ENCODE measurements at places on chromosomes 6 and 20.

DNA sequence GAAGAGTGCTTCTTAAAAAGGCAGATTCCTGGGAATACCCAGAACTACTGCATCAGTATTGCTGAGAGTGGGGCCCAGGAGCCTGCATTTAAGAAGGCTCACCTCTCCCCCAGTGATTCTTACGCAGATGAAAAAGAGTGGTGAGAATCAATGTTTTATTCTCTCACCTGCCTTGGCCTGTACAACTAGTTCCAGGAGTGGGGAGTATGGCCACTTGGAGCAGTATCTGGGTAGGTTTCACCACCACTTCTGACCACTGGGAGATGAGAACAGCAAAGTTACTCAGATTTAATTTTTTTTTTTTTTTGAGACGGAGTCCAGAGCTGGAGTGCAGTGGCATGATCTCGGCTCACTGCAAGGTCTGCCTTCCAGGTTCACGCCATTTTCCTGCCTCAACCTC lies 16.9 kb downstream of the CAP2 start:
- DNase-seq, result no peak

GRCh38 chr6:13965582-13966127 lies 40.9 kb downstream of the RNF182 start:
- DNase-seq, result no peak

DNA sequence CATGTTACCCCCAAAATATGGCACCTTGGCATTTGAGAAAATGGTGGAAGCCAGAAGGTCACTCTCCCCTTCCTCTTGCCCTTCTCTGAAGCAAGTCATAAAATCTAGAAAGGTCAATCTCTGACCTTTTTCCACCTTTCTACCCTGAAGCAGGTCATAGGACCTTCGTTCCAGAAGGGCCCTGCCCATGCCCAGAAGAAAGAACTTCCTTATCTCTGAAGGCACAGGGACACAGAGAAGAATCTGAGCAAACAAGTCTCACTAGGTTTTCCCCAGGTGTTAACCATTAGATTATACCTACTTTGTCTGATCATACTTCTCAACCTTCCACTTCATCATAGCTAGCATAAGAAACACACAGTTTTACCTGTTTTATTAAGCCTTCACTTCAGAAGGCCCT lies 42.5 kb downstream of the SMPDL3A start:
- no peak for DNase-seq

- no peak for DNase-seq
These were observed 92.3 kb downstream of the RNF182 start for GRCh38 chr6:14016935-14017625.

- DNase-seq, result no peak
These were observed 333.8 kb downstream of the CDH26 start for GRCh38 chr20:60292001-60292520.

- no peak for DNase-seq
These were observed 895.2 kb upstream of the CITED2 start for GRCh38 chr6:140269591-140270165.

DNA sequence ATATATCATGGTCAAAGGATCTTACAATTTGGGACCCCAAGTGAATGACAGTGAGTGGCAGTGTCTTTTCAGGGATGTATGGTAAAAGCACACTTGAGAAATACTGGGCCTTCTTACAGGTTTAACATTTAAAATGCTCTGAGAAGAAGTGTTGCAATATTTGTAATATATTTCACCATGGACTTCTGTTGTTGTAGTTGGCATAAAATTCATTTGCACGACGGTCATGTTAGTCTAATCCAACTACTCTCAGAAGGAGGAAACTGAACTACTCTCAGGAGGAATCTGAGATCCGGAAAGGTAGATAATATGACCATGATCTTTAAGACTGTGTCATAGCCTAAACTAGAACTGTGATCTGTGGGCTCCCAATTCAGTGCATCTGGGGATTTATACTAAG lies 700.1 kb downstream of the HDGFL1 start:
- DNase-seq, result no peak

GRCh38 chr6:128519132-128519930 lies 1.1 kb downstream of the PTPRK start:
- peak; percentile 71 for DNase-seq

- DNase-seq, result no peak
These were observed 4.9 kb upstream of the PI16 start for GRCh38 chr6:36949636-36950035.

- DNase-seq, result no peak
These were observed 259.9 kb downstream of the ADGRG6 start for GRCh38 chr6:142561511-142562265.

- DNase-seq, result no peak
These were observed 68.8 kb upstream of the EPB41L1 start for GRCh38 chr20:36085686-36086267.

DNA sequence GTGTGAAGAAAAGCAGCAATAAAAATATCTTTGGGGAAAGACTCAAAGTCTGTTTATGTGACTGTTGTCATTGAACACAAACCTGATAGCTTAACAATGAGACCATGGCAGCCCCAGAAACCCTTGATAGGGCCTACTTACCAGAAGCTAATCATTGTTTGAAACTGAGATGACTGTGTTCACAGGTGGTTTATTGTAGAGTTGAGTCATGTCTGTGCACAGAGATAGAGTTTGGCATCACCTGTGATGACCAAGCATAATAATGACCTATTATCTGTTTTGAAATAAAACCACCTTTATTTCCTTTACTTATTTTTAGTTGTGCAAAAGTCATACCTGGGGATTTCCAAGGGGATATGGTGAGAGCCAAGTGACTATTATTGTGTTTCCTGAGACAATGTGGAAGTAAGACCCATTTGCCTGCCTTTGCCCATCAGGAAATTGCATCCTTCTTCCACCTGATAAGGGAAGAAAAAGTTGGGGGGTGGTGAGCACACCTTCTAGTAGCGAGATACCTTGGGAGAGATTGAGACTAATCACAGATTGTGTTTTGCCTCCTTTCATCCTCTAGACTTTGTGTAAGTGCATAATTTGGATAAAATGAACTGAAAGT lies 456.9 kb upstream of the JAG1 start:
- no peak for DNase-seq

DNA sequence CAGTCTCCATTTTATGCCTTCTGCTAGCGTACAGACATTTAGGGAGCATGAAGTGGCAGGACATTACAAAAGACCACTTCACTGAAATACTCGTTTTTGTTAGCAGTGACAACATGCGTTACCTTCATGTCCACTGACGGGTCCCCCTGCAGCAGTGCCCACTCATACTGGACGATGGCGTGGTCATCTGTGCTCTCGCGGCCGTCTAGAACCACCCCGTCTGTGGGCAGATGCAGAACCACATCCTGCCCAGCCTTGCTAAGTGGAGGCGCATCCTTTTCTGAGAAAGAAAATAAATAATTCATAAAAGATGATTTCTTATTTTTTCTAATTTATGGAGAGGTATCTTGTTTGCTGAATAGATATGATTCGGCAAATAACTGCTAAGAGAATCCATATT lies 11.3 kb downstream of the LRP11 start:
- DNase-seq, result no peak

- no peak for DNase-seq
These were observed 6.1 kb downstream of the SLC26A8 start for GRCh38 chr6:36018339-36018738.

DNA sequence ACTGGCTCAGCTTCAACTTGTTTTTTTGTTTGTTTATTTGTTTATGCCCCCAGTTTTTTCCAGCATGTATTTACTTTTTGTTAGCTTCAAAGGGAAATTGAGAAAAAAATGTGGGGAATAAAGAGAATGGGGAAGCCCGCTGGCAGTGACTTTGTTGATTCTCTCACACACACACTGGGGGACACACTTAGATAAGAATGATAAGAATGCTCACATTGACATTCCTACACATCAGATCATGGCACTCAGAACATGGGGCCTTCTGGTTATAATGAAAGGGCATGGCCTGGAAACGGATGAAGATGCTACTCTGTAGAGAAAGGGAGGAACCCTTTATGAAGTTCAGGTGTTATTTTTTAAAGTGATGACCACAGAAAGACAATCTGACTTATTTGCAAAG lies 15.6 kb upstream of the DAAM2 start:
- no peak for DNase-seq

DNA sequence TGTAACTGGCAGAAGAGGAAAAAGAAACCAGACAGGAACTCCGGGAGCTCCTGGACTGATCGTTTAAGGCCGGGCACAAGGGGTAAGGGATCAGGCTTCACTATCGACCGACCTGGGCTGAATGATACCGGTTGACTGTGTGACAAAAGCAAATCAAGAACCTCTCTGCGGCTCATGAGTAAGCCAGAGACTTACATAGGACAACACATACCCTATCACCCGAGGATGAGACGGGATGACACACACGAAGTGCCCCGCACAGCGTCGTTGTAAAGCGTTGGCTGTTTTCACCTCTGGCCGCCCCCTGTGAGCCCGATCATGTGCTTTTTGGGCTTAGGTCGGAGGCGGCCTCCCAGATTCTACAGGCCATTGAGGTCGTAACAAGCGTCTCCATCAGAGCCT lies 695 bp upstream of the TGIF2 start:
- DNase-seq, result no peak

DNA sequence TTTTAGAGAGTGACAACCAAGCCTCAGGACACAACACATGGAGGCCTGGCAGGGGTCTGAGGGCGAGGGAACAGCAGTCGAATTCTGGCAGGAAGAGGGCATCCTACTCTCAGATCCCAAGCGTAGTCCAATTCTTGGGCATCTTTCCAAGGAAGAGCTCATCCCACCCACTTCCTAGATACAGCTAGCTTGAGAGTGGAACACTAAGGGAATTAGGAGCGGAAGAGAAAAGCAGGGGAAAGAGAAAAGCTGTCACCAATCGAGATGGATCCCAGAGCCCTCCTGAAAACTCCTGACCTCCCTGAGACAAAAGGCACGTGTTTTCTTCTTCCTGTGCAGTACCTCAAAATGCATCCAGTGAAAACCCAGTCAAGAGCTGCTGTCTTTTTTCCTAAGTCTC lies 67.1 kb downstream of the GFOD1 start:
- DNase-seq, result no peak

DNA sequence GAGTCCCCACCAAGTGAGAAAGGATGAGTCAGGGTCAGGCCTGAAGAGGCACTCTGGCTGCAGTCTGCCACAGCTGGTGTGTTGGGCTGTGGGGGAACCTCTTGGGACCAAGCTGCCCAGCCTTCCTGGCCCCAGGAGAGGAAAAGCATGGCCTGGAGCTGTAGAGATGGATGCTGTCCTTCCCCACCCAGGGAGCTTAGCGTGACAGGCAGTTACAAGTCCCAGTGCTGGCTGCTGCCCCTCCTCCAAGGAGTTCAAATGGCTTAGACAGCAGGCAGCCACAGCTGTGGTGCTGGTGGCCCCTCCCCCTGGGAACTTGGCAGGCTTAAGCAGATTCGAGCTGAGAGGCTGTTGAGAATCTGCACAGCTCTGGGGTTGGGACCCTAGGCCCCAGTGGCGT lies 253.2 kb downstream of the PLCB1 start:
- DNase-seq, result no peak

GRCh38 chr20:62662422-62662821 lies 20.1 kb downstream of the SLCO4A1 start:
- no peak for DNase-seq

GRCh38 chr6:107344981-107345380 lies 114.4 kb downstream of the PDSS2 start:
- DNase-seq, result no peak
